ENCODE measurements at places on chromosomes 7 and 10.

- no peak for DNase-seq
Measured at GRCh38 chr10:12241810-12242529, 46.0 kb downstream of the CDC123 start.

DNA sequence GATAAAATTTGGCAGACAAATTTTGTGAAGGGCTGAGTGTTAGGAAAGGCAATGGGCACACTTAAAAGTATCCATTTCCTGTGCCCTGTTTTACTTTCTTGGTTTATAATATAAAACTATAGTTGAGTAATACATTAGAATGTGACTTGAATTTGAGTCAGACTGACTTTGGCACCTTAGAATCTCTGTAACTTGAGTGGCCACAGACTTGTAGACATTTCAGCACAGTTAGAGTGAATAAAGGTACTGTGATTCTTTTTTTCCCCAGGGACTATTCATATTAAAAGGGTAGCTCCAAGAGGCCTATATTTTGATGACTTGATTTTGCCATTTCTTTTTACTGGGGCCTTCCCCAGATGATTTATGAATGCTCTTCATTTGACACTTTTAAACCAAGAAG lies 22.4 kb downstream of the GBF1 start:
- no peak for DNase-seq

DNA sequence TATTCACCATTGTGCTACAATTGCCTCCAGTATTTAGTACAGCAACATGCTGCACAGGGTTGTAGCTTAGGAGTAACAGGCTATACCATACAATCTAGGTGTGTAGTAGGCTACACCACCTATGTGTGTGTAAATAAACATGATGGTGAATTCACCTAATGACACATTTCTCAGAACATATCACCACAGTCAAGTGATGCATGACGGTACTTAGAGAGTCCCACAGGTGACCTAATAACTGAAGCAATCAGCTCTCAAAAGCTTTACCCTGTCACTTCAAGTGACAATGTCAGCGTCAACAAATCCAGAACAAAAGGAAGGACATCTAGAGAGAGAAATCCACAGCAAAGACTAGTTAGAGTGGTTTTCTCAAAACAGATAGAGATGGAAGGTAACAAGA lies 38.8 kb downstream of the CCNJ start:
- DNase-seq, result no peak

GRCh38 chr7:82166260-82167015 lies 277.1 kb downstream of the CACNA2D1 start:
- no peak for DNase-seq

GRCh38 chr10:10551596-10552301 lies 465.9 kb upstream of the CELF2 start:
- no peak for DNase-seq
